ENCODE measurements at places on chromosomes 6 and 20. TPM values are rescaled to one million over a fixed set of nuclear protein-coding genes. Genes with fewer than 3 reads are reported as not detected.

GRCh38 chr6:20569000-20569610 lies 34.8 kb downstream of the CDKAL1 start:
- H3K4me1 ChIP-seq: peaks cover under 1% of the 10 kb centered on the region
- no peak overlapping the region for H3K4me3 ChIP-seq
- no peaks in the 10 kb centered on the region for H3K36me3 ChIP-seq

ADGRF1 gene
- total RNA-seq: 58.8 TPM

- H3K27me3 ChIP-seq: no peaks in the 10 kb centered on the region
- H3K36me3 ChIP-seq: no peaks in the 10 kb centered on the region
- H3K4me3 ChIP-seq: no peak overlapping the region
- no peak for DNase-seq
- peaks cover 18% of the 10 kb centered on the region for H3K4me1 ChIP-seq
- H3K27ac ChIP-seq: no peak overlapping the region
Measured at GRCh38 chr6:16669227-16669626, 92.0 kb downstream of the ATXN1 start.

GRCh38 chr6:43708860-43709653 lies 21.5 kb upstream of the MRPS18A start:
- H3K36me3 ChIP-seq: no peaks in the 10 kb centered on the region
- H3K27ac ChIP-seq: no peak overlapping the region
- no peaks in the 10 kb centered on the region for H3K27me3 ChIP-seq
- no peaks in the 10 kb centered on the region for H3K4me1 ChIP-seq

DNA sequence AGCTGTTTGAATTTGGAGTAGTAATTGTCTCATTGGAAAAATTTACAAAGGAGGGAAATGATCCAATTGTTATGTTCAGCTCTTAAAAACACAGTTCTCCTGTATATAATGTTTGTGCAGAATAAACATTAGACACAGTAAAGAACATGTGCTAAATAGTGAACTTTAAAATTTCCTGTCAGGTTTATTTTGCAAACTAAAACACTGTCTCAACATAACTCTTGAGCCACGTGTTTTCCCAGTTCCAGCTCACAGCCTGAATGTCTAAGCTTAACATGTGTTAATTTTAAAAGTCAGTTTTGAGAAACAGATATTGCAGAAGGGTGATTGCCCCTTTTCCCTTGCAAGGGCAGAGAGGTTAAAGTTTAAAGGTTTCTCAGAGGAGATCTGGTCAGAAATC lies 20.6 kb downstream of the EPHA7 start:
- no peaks in the 10 kb centered on the region for H3K4me1 ChIP-seq
- no peak overlapping the region for H3K27ac ChIP-seq
- DNase-seq: no peak
- H3K4me3 ChIP-seq: no peak overlapping the region

NHLRC1 gene
- 2.0 TPM for total RNA-seq

TPBG gene
- 30.8 TPM for total RNA-seq

Data from kidney (tissue), 22 donors.